Fibroblast of skin of right quadriceps (primary cell): ENCODE measurements at places on chromosomes 3 and 15.

- no peak for DNase-seq
Observed at GRCh38 chr15:94229591-94230369, 1.6 kb upstream of the MCTP2 start.

DNA sequence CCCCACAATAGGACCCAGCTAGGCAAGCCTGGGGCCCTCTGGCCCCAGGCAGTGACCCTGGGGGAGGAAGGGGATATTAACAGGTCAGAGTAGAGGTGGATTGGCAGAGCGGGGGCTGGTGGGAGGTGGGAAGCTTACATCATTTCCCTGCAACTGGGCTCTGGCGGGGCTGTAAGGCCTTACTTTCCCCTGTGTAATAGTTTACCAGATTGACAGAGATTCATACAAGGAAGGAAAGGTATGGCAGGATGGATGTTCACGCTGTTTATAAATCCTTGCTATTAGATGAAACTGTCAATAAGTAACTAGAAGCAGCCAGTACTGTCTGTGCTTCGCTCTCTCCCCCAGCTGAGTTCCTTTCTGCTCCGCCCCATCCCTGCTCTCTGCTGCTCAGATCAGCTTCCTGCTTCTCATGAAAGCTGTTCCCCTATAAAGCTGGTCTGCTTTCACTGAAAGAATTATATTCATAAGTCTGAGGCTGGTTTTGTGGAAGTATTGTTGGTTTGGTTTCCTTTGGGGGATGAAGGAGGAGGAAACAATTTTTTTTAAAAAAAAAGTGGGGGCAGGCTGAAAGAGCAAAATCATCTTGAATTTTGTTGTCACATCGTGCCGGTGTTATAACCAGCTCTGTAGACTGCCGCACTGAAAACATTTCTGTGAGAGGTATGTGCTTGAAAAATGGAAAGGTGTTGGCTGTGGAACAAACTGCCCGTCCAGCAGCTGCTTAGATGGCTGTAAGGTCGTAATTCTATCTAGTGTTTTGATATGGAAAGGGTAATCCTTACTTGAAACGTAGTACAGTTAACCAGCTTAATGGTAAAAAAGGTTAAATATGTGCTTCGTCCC, 76.4 kb downstream of the BBX start:
- DNase-seq: peak; percentile 52

DNA sequence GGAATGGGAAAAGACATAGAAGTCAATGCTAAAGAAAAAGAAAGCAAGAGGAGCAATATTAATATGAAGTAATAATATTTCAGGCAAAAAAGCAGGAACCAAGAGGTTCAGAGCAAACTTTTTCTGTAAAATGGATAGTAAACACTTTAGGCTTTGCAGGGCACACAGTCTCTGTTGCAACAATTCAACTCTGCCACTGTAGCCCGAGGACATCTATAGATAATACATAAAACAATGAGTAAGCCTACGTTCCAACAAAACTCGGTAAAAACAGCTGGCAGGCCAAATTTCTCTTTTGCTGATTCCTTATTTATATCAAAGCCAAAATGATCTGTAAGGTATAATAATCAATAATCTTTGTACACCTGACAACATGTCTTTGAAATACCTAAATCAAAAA, 56.8 kb downstream of the SMAD6 start:
- no peak for DNase-seq

DNA sequence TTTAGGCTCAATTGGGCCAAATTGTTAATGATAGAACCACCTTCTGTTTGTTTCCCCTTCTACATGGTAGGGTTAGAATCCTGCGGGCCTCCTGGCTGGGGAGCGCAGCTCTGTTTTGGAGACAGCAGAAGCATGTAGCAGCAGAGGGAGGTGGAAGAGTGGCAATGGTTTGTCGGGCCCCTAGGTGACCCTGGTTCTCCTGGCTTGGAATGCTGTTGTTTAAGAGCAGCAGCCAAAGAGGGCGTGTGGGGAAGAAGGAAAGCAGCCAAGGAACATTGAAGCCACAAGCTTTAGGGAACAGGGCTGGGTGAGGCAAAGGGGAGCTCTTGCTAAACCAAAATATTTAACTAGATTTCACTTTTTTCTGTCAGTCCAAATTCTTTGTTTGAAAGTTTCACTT, 213.7 kb upstream of the NR2E3 start:
- DNase-seq: no peak

DNA sequence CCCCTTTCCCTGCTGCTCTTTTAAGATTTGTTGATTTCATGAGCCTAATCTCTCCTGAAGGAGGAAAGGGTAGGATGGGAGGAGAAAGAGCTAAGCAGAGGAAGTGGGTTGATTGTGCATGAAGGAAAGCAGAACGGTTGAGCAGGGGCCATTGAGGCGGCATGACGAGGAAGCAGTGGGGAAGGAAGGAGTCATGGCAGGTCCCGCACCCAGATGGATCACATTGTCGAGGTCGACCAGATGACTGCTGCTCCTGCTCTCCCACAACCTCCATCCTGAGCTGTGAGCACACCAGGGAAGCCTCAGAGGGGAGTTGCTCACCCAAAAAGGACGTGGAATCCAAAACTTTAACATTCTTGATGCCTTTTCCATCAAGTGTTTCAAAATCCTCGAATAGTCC, 42.8 kb downstream of the ABTB1 start:
- no peak for DNase-seq

DNA sequence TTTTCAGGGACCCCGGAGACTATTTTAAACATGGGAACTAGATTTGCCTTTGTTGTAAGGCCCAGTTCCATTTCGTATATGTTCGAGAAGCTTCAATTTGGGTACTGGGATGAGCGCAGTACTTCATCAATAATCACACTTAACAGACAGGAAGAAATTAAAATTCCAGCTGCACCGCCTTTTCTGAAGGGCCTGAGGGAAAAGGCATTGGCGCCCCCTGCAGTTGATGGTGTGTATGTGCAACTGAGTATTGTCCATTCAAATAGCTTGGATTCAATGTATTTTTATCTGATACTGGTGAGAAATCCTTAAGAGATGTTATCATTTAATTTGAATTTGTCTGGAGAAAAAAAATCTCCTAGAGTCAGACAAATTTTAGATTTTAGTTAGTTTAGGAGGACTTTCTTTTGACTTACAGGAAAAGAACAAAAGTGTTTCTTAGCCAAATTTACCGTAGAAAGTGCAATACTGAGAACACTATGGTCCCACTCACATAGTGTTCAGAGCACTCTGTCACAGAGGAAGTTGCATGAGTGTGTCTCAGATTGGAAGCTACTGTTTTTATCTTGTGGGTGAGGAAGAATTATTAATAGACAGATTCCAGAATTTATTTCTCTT, 5.4 kb upstream of the ALDH1A2 start:
- peak; percentile 52 for DNase-seq

GRCh38 chr3:80190051-80190450, 422.3 kb upstream of the ROBO1 start:
- peak; percentile 97 for DNase-seq
